Cortex of kidney (tissue), 1 donor: ENCODE measurements at places on chromosomes 3 and 15.

DNA sequence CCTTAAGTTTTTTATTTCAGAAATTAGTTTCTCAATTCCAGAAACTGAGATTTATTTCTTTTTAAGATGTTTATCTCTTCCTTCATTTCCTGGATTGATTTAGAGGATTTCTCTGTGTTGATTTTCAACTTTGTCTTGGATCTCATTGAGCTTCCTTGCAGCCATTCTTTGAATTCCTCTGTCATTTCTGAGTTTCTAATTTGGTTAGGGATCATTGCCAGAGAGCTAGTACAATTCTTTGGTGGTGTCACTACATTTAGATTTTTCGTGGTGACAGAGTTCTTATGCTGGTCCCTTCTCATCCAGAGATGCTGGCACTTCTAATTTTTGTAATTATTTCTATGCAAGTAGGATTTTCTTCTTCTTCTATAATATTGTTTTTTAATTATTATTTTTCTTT, 691.1 kb upstream of the NAALADL2 start:
- DNase-seq = no peak

DNA sequence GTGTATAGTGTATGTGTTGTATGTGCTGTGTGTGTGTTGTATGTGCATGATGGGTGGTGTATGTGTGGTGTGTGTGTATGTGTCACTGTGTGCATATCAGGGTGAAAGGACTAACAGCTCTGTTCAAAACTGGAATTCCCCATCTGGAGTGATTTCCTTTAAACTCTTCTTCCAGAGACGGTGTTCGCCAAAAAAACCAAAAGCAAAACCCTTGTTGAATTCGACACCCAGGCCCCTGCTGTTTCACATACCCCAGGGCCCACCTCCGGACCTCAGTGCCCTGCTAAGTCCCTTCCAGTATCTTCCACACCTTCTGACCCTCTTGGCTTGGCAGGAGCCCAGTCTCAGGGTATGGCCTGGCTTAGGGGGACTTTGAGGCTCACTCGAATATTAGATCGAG, 44.9 kb upstream of the SEC13 start:
- DNase-seq = no peak

GRCh38 chr3:171916888-171917287, 73.7 kb downstream of the TMEM212 start:
- no peak for DNase-seq

- DNase-seq = no peak
Observed at GRCh38 chr15:25094519-25094918, 139.7 kb downstream of the SNRPN start.

DNA sequence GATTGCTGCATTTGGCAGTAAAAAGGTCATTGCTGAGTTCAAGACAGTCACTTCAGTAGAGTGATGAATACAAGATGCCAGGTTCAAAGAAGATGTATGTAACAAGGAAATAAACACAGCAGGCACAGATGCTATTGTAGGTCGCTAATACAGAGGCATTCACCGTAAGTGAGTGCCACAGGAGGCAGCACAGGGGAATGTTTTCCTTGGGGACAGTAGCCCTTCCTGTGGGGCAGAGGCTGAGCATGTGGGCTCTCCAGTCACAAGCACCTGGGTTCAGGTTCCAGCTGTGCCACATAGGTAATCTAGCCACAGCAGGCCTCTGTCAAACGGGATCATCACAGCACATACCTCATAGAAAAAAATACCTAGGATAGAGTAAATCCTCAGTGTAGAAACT, 86.3 kb downstream of the RSL24D1 start:
- DNase-seq = no peak

- no peak for DNase-seq
Observed at GRCh38 chr3:169002689-169003088, 660.8 kb downstream of the MECOM start.

DNA sequence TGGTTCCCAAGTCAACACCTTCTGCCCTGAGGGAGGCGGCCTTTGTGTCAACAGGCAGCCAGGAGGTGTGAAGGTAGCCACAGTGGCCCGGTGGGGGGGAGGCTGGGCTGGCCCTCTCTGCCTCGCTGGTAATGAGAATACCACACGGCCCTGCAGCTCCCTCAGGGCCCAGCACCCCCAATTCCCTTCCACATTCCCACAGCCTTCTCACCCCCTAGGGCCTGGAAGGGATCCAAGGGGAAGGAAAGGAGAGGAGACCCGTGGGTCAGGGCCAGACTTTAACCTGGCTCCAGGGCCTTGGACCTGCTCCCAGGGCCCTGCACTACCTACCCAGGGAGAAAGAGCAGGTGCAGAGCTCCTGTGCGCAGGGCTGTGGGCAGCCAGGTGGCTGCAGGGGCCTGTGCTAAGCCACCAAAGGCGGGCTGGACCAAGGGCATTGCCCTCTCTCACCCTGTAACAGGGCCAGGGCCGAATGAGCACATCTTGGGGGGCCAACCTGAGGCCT, 8.7 kb upstream of the MESP2 start:
- no peak for DNase-seq

GRCh38 chr3:46865031-46865507, 1.8 kb upstream of the MYL3 start:
- no peak for DNase-seq
